Adrenal gland (tissue), 19 donors: ENCODE measurements at places on chromosomes 11 and 22. TPM values are rescaled to one million over a fixed set of nuclear protein-coding genes. Genes with fewer than 3 reads are reported as not detected.
A peak's percentile ranks its signal among the peaks of the same experiment; 100 is the strongest.

PGR gene
- total RNA-seq = 17.3 TPM

- no peaks in the 10 kb centered on the region for H3K36me3 ChIP-seq
- H3K4me3 ChIP-seq = no peak overlapping the region
- H3K27ac ChIP-seq = no peak overlapping the region
- no peak for DNase-seq
- H3K4me1 ChIP-seq = no peaks in the 10 kb centered on the region
Observed at GRCh38 chr11:42234451-42234951, 775.0 kb upstream of the LRRC4C start.

- no peaks in the 10 kb centered on the region for H3K4me1 ChIP-seq
- no peaks in the 10 kb centered on the region for H3K36me3 ChIP-seq
- H3K27ac ChIP-seq = no peak overlapping the region
- no peak overlapping the region for H3K4me3 ChIP-seq
- no peaks in the 10 kb centered on the region for H3K27me3 ChIP-seq
Observed at GRCh38 chr11:104094576-104094975, 58.1 kb downstream of the DDI1 start.

HIPK3 gene
- total RNA-seq = 82.5 TPM

DNA sequence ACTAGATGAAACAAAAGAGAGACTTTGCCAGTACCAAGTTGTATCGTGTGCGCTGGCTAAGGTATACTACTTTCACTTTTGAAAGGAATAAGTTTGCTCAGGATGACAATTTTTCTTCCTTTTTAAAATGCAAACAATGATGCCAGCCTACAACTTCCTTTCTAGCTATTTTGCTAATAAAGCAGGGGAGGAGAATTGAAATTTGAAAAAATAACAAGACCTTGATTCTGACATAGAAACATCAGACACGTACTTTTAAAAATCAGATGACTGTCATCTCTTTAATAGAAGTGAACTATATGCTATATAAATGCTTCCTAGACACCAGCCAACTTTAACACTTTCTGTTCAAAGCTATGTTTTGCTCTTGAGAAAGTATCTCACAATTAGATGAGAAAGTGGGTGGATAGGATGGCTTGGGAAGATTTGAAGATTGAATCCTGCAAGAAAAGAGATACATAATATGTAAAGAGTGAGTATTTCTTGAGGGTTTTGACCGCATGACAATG, 41.7 kb upstream of the BLID start:
- no peaks in the 10 kb centered on the region for H3K36me3 ChIP-seq
- H3K27ac ChIP-seq = no peak overlapping the region
- no peaks in the 10 kb centered on the region for H3K27me3 ChIP-seq
- H3K4me1 ChIP-seq = no peaks in the 10 kb centered on the region
- H3K4me3 ChIP-seq = peak overlapping the region; percentile 23

DNA sequence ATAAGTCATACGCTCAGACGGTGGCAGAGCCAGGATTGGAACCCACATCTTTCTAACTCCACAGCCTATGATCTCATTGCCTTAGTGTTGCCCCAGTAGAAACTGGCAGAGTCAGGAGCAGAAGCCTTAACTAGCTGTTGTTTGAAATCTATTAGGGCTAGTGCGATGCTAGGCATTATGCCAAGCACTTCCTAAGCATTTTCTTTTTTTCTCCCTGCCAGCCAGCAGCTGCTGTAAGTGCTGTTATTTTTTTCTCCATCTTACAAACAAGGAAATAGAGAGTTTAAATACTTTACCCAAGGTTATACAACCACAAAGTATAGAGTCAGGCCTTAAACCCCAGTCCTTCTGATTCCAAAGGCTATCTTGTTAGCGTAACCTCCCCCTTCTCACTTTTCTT, 161.0 kb upstream of the SORL1-AS1 start:
- no peaks in the 10 kb centered on the region for H3K27me3 ChIP-seq
- H3K27ac ChIP-seq = no peak overlapping the region
- no peaks in the 10 kb centered on the region for H3K4me1 ChIP-seq
- H3K4me3 ChIP-seq = no peak overlapping the region

DNA sequence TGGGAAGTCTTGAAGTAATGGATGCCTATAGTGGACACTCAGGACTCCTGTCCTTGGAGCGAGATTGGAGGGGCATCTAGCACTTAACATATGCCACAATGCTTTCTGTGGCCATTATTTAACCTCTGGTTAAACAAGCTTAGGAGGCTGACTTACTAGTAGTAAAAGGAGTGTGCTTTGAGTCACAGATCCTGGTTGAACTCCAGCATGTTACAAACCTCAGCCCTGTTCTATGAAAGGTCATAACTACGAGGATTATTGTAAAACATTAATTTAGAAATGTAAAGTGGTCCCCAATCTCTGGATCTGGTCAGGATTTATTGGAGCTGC, 1.1 kb upstream of the LBHD1 start:
- peaks cover 48% of the 10 kb centered on the region for H3K4me1 ChIP-seq
- H3K27me3 ChIP-seq = no peaks in the 10 kb centered on the region
- peaks cover 27% of the 10 kb centered on the region for H3K36me3 ChIP-seq
- no peak for DNase-seq
- peak overlapping the region; percentile 82 for H3K27ac ChIP-seq
- H3K4me3 ChIP-seq = no peak overlapping the region

ZFPL1 gene
- 45.4 TPM for total RNA-seq

DNA sequence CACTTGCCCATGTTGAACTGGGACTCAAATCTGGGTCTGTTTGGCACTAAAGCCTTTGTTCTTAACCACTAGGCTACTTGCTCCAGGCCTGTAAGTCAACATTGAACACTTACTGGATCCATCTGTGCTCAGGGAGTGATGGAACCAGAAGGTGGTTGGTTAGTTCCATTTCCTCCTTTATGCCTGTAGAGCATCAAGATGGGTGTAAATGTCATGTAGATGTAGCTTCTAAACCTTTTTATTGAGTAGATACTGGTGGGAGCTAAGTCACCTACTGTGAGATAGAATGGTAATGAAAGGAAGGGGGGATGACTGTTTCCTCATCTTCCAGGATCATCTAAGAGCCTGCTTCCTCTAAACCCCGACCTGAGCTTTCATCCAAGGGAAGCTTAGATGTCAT, 38.6 kb upstream of the ALKBH3 start:
- no peak overlapping the region for H3K27ac ChIP-seq
- H3K4me1 ChIP-seq = no peaks in the 10 kb centered on the region
- no peaks in the 10 kb centered on the region for H3K36me3 ChIP-seq
- H3K27me3 ChIP-seq = no peaks in the 10 kb centered on the region

OR5AR1 gene
- not detected for total RNA-seq

PAK1 gene
- 25.2 TPM for total RNA-seq

DNA sequence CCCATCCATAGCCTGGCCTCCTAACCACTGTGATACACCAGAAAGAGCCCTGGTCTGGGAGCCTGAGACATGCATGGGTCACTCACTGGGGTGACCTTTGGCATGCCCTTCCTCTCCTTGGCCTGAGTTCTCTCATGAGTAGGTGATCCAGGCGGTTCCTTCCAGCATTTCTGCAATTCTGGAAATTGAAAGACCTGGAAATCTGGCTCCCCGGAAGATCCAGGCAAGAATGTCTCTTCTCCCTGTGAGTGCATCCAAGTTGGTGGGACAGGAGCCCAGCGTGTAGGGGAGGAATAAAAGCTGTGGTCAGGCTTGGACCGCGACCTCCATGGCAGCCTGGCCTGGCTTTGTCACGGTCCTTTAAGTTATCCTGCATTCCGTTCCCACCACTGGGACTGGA, 16.1 kb upstream of the SYT7 start:
- H3K4me1 ChIP-seq = no peaks in the 10 kb centered on the region
- H3K27ac ChIP-seq = no peak overlapping the region
- peaks cover 8% of the 10 kb centered on the region for H3K27me3 ChIP-seq
- DNase-seq = no peak
- H3K36me3 ChIP-seq = no peaks in the 10 kb centered on the region
- no peak overlapping the region for H3K4me3 ChIP-seq

DNA sequence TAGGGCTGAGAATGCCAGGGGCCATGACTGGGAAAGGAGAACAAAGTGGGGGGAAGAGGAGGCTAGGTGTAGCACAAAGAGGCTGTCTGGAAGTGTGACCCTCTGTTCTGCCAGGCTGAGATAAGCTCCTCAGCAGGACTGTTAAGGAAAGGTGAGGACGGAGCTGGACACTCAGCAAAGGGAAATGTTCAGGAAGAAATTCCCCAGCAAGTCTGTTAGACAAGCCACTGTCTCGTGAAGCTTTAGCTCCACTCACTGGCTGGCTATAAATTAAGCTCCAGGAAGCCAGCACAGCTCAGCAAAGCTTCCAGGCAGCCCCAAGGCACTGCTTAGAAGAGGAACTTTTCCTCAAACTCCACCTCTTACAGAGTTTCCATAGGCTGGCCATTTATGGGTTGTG, 181.2 kb upstream of the API5 start:
- DNase-seq = peak; percentile 74
- no peak overlapping the region for H3K4me3 ChIP-seq
- H3K27ac ChIP-seq = no peak overlapping the region
- H3K4me1 ChIP-seq = no peaks in the 10 kb centered on the region

IL18 gene
- 0.72 TPM for total RNA-seq

DNA sequence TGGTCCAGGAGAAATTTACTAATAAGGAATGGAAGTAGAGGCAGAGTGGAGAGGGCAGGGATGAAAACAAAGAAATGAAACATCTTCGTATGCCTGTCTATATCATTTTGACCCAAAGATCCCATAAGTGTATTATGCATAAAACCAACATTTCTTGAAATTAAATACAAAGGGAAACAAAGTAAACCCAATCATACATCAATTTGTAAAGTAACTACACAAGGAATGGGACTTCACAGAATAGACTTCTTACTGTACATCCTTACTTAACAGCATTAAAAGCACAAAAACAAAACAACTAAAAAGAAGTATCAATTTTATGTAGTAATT, 253.6 kb upstream of the CCDC179 start:
- H3K4me3 ChIP-seq = no peak overlapping the region
- no peaks in the 10 kb centered on the region for H3K36me3 ChIP-seq
- no peaks in the 10 kb centered on the region for H3K27me3 ChIP-seq
- H3K4me1 ChIP-seq = no peaks in the 10 kb centered on the region

DNA sequence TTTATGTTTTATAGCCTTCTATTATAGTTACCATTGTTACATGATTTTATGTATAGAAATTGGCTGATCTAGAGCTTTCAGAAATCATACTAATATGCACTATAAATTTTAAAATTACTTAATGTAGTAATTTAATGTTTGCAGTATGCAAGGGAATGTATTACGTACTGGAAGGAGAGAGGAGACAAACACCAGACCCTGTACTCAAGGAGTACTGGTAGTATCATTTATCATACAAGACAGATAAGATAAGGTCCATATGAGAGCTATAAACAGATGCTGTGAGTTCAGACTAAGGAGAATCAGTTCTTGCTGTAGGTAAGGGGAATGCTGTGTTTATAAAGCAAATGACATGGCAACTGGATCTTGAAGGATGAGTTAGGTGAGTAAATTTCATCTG, 765 bp downstream of the BCO2 start:
- peaks cover 18% of the 10 kb centered on the region for H3K4me1 ChIP-seq
- no peak for DNase-seq
- H3K27me3 ChIP-seq = no peaks in the 10 kb centered on the region
- H3K4me3 ChIP-seq = no peak overlapping the region

DNA sequence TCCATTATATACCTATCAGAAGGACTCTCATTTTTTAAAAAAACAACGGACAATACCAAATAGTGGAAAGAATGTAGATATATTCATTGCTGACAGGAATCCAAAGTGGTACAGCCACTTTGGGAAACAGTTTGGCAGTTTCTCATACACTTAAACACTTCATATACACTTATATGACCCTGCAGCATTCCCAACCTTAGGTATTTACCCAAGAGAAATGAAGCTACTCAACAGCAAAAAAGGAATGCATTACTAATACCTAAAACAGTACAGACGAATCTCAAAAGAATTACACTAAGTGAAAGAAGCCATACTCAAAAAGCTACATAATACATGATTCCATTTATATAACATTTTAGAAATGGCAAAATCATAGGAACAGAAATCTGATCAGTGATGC, 51.5 kb downstream of the RBFOX2 start:
- H3K27me3 ChIP-seq = no peaks in the 10 kb centered on the region
- peaks cover 9% of the 10 kb centered on the region for H3K4me1 ChIP-seq
- no peak for DNase-seq
- no peaks in the 10 kb centered on the region for H3K36me3 ChIP-seq

HEPHL1 gene
- total RNA-seq = not detected

DNA sequence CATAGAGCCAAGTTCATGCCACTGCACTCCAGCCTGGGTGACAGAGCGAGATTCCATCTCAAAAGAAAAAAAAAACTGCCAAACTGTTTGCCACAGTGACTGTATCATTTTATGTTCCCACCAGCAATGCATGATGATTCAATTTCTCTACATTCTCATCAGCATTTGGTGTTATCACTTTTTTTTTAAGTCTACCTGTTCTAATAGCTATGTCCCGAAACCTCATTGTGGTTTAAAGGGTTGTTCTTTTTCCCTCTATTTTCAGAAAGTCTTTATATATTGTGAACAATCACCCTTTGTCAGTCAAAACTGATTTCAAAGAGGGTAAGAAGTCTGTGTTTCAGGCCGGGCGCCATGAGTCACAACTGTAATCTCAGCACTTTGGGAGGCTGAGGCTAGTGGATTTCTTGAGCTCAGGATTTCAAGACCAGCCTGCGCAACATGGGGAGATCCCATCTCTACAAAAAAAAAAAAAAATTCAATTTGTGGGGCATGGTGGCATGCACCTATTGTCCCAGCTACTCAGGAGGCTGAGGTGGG, 14.8 kb upstream of the FAM168A start:
- no peak for DNase-seq
- H3K36me3 ChIP-seq = no peaks in the 10 kb centered on the region
- no peaks in the 10 kb centered on the region for H3K27me3 ChIP-seq
- no peaks in the 10 kb centered on the region for H3K4me1 ChIP-seq

C11orf86 gene
- total RNA-seq = 0.25 TPM

ANKK1 gene
- total RNA-seq = 0.17 TPM

DNA sequence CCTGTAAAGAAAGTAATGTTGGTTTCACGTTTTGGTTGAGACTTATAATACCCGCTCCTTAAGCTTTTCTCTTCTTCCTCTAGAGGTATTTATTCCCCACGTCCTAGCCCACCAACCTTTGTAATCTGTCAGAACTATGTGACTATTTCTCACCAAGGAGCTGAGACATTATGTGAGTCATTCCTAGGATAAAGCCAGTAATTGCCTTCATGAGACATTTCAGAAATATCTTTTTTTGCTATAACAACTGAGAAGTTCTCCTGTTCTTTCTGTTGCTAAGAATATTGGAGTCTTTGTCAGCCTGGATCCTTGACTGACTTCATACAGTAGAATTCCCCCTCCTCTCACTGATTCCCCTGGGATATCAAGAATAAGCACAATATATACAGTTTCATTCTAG, 1497.0 kb upstream of the TENM4 start:
- no peak for DNase-seq
- no peaks in the 10 kb centered on the region for H3K36me3 ChIP-seq
- H3K27me3 ChIP-seq = no peaks in the 10 kb centered on the region
- H3K4me3 ChIP-seq = no peak overlapping the region

GRCh38 chr11:85799142-85799541, 11.8 kb downstream of the SYTL2 start:
- H3K27me3 ChIP-seq = no peaks in the 10 kb centered on the region
- no peak for DNase-seq
- no peak overlapping the region for H3K27ac ChIP-seq
- H3K4me3 ChIP-seq = no peak overlapping the region
- H3K36me3 ChIP-seq = no peaks in the 10 kb centered on the region
- no peaks in the 10 kb centered on the region for H3K4me1 ChIP-seq
